Activated naive CD8-positive, alpha-beta T cell treated with anti-CD3 and anti-CD28 coated beads, Interleukin-2, amount 50 U/mL, for 24 hours (primary cell): ENCODE measurements at places on chromosomes 11 and 22.

DNA sequence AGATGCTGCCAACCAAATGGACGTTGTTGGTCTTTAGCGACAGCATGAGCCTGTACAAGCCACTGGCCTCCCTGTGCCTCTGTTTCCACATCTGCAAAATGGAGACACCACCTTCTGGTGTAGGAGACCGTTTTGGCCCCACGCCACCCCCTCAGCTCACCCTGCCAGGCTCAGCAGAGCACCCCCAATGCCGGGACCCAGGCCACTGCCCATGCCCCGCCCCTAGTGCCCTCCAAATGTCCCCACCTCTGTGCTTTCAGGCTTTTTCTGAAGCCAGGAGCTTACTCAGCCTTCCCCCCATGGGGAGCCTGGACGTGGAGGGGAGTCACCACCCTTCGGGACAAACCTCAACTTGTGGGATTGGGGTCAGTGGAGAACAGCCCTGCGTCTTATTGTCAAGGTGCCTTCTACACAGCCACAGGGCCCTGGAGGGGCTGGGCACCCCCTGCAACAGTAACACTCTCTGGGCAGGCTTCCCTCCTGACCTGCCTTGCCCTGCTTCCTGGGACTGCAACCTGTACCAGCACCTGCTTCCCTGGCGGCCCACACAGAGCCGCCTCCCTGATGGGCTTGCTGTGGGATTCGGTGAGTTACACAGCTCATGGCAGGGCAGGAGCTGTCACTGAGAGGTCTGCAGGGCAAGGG is 24.6 kb upstream of the RTL6 start:
- DNase-seq, result no peak

GRCh38 chr11:102284008-102284407 is 33.3 kb upstream of the BIRC3 start:
- no peak for DNase-seq

GRCh38 chr11:65016705-65017104 is 2.7 kb downstream of the ARL2 start:
- no peak for DNase-seq

DNA sequence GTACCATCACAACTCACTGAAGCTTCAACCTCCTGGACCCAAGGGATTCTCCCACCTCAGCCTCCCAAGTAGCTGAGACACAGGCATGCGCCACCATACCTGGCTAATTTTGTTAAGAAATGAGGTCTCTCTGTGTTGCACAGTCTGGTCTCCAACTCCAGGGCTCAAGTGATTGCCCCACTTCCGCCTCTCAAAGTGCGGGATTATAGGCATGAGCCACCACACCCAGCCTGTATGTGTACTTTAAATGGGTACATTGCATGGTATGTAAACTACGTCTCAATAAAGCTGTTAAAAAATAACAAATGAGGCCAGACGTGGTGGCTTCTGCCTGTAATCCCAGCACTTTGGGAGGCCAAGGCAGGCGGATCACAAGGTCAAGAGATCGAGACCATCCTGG is 36.2 kb upstream of the DDX6 start:
- no peak for DNase-seq

- DNase-seq, result no peak
These were observed 38.1 kb upstream of the PRDM11 start for GRCh38 chr11:45108070-45109064.

DNA sequence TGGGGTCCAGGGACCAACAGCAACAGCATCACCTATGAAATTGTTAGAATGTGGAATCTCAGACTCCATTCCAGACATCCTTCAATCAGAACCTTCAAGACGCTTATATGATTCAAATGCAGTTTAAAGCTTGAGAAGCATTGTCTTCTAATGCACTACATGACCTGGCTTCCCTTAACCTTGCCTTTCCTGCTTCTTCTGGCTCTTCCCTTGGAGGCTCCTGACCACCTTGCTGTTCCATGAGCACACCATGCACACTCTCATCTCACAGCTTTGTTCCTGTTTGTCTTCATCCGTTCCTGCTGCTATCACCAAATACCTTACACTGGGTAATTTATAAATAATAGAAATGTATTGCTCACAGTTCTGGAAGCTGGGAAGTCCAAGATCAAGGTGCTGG is 26.1 kb downstream of the ZC3H12C start:
- DNase-seq, result no peak

DNA sequence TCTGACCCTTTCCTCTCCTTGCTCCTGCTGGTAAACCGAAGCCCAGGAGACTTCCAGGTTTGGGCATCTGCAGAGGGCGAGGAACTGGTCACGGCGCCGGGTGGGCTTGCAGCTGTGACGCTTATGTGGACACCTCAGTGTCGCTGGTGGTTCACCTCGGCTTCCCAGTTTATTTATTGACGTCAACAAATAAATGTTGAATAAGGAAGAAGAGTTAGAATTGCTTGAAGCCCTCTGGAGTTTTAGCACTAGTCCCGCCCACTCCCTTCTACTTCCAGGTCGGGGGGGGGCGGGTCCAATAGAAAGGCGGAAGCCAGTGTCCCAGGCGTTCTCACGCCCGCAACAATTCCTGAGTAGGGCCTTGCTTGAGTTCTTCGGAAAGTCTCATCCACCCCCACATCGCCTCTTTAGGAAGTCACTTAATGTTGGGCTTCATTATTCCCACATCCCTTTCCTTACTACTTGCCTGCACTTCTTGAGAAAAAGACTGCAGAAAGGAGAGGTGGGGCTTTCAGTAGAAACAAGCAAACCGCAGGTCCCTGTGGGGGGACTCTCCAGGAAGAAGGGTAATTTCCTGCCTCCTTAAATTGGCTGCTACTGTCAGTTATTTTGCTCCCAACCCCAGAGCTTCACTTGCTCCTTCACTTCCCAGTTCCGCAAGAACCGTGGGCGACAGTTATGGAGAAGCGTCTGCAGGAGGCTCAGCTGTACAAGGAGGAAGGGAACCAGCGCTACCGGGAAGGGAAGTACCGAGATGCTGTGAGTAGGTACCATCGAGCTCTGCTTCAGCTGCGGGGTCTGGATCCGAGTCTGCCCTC is at the start of gene TTC9C:
TTC9C (plus strand) TSS at position 316 of the 818 bp plus-strand sequence; CDS start at position 679, 363 bp downstream.
- DNase-seq, result peak; percentile 84

DNA sequence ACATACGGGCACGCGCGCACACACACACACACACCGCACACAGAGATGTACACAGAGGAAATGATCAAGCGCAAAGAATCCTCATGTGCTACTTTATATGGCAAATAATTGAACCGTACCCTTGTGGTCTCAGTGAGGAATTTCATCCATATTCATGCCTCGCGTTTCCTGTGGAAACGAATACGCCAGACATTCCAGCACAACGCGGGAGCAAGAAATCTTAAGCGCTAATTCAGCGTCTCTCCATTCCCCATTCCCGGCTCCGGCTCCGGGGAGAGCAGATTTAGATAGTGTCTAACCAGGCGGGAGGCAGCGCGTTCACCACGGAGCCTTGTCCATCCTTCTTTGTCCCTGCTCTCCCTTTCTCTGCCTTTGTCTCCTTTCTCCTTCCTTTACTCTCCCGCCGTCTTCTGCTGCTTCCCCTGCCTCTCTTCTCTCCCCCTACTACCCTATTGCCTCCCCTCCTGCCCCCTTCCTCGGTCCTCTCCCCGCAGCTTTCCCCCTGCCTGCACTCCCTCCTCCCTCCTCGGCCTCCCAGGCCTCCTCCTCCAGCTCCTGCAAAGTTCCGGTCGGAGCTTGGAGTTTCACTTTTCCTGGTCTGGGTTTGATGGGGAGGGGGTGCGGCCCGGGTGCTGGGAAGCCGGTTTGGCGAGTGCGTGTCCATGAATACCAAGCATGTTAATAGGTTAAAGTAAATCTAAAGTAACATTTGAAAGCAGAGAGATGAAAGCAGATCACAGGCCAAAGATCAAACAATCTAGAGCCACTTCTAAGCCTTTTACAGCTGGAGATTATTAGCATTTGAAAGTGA is 579.3 kb downstream of the BUD13 start:
- no peak for DNase-seq

- DNase-seq, result no peak
These were observed 11.5 kb upstream of the KCTD14 start for GRCh38 chr11:78034623-78035022.

GRCh38 chr11:19979519-19979845 is 180.8 kb downstream of the DBX1 start:
- no peak for DNase-seq

DNA sequence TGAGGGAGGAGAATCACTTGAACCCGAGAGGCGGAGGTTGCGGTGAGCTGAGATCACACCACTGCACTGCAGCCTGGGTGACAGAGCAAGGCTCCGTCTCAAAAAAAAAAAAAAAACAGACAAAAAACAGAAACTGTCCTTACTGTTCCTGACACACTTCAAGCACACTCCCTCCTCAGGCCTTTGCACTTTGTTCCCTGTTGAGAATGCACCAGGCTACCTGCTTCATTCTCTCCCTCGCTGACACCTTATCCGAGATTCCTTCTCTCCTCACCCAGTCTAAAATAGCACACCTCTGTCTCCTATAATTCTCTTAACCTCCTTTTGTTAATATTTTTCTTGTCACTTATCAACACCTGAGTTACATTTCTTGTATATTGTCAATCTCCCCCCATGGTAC is 32.3 kb upstream of the TECTA start:
- no peak for DNase-seq

- no peak for DNase-seq
These were observed 924.7 kb downstream of the OPCML start for GRCh38 chr11:132607575-132607974.

- no peak for DNase-seq
These were observed 22.9 kb upstream of the CCDC188 start for GRCh38 chr22:20173772-20174171.

DNA sequence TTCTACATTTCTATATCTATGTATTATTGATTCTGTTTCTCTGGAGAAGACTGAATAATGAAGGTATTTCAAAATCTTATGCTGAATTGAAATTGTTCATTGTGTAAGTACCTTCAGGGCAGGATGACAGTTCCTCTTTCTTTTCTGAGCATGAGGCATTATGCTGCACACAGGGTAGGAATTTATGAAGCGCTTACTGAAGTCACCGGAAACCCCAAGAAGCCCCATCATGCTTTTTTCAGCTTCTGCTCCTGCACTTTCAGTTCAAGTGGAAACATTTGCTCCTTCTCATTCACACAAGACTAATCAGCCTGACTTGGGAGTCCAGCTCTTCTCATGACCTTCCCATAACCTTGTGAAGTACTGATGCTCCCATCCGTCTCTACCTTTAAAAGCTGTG is 314.7 kb upstream of the SORL1-AS1 start:
- no peak for DNase-seq

DNA sequence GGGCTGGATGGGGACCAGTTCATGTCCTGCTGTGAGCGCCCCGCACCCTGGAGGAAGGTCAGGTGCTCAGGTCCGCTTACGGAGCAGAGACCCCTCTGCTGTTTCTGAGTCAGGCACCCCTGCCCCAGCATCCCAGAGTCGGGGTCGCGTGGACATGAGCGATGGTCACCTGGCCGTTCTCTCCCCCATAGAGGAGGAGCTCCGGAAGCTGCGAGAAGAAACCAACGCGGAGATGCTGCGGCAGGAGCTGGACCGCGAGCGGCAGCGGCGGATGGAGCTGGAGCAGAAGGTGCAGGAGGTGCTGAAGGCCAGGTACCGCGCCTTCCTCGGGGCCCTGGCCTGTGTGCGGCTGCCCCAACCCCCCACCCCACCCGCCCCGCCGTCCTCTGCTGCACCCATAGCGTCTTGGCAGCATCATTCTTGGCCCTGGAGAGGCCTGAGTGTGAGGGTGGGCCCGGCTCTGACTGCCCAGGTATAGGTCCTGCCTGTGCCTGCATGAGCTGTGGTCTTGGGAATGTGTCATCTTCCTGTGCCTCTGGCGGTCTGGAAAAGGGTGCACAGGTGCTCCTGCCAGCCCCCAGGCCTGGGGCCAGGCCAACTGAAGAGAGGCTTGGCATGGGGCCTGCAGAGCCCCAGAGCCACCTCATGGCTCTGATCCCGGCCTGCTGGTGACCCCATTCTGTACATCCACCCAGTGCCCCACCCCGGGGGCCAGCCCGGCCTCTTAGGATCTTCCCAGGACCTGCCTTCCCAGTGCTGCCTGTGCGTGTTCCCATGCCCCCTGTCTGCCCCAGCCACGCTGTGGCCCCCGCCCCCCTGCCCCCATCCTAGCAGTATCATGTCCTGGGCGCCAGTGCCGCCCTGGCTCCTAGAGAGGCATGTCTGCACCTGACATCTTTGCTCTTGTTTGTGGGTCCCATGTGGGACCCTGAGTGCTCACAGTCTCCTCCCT is 38.1 kb downstream of the GRAMD4 start:
- DNase-seq, result no peak
